Stimulated activated naive CD8-positive, alpha-beta T cell treated with anti-CD3 and anti-CD28 coated beads, Interleukin-15, Interleukin-2, amounts not matched to agents 100 U/mL and 50 U/mL, for 24 hours (primary cell): ENCODE measurements at places on chromosomes 7 and 10.

GRCh38 chr7:2586326-2587020, 27.7 kb downstream of the IQCE start:
- DNase-seq, result no peak

GRCh38 chr10:107614939-107615685, 450.6 kb upstream of the SORCS1 start:
- no peak for DNase-seq

DNA sequence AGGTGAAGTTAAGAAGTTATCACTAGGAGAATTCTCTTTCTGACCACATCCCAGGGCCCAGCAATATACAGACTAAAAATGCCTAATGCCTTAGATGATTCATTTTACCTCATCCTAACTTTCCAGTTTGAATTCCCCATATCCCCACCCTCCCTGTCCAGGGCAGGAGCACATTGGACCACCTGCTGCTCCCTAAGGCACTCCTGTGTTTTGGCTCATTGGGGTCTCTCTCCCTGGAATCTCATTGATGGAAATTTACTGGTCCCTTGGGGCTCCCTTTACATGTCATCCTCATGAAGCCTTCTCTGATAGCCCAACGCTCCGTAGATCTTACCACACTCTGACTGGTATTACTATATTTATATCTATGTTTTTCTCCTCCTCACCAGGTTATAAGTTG, 2.7 kb downstream of the IL2RA start:
- DNase-seq, result peak; percentile 6

DNA sequence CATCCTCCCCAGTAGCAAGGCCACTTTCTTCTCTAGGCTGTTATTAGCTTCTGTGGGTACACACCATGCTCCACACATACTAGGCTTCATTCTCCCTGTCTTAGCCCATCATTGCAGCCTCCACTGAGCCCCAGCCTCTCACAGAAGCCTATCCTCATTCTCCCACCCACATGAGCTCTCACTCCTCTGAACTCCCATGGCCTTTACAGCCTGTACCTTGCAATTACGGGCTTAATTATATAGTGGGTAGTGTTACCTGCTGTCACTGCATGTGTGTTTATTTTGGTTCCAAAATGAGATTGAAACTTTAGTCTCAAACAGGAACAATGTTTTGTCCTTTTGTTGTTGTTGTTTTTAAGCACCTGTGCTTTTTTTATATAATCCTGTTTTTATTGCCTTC, 460.0 kb downstream of the KCNMA1 start:
- no peak for DNase-seq

GRCh38 chr7:143147070-143147469, 15.2 kb downstream of the PIP start:
- DNase-seq, result no peak

DNA sequence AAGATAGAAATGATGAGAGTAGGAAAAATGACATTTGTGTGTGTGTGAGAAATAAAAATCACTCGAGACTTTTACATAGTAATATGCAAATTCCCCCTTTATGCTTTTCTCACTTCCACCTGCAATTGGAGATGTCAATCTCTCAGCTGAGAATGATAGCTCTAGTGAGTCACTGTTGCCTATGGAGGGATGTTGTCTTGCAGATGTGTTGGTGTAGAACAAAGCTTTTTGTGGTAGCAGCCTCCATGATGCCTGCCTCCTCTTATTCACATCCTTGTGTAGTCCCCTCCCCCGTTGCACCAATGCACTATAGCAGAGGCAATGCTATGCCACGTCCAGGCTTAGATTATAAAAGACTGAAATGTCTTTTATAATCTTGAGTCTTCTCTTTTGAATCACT, 33.8 kb downstream of the SPAG6 start:
- peak; percentile 63 for DNase-seq

- DNase-seq, result no peak
These were observed 6.8 kb upstream of the GATA3 start for GRCh38 chr10:8047452-8048280.

DNA sequence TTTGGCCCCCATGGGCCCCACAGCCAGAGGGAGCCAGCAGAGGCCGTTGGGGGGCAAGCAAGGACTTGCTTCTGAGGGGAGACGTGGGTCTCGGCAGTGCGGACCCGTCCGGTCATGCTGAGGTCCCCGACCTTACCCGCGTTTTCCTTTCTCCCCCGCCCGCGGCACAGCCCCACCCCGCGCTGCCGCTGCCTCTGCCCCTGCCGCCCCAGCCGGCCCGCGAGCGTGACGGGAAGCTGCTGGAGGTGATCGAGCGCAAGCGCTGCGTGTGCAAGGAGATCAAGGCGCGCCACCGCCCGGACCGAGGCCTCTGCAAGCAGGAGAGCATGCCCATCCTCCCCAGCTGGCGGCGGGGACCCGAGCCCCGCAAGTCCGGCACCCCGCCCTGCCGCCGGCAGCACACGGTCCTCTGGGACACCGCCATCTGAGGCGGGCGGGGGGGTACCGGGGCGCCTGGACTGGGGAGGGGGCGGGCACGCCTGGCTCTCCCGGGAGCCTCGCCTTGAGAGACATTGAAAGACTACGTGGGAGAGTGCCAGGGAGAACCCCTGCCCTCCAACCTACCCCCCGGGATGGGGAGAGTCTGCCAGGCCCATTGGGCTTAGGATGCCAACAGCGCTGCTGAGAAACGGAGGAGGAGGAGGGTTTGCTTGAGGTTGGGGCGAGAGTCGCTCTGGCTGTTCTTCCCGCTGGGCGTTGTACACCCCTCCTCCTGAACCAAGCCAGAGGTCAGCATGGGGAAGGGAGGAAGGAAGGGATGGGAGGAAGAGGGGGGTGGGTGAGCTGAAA, 9.9 kb downstream of the NYAP1 start:
- DNase-seq, result peak; percentile 72

DNA sequence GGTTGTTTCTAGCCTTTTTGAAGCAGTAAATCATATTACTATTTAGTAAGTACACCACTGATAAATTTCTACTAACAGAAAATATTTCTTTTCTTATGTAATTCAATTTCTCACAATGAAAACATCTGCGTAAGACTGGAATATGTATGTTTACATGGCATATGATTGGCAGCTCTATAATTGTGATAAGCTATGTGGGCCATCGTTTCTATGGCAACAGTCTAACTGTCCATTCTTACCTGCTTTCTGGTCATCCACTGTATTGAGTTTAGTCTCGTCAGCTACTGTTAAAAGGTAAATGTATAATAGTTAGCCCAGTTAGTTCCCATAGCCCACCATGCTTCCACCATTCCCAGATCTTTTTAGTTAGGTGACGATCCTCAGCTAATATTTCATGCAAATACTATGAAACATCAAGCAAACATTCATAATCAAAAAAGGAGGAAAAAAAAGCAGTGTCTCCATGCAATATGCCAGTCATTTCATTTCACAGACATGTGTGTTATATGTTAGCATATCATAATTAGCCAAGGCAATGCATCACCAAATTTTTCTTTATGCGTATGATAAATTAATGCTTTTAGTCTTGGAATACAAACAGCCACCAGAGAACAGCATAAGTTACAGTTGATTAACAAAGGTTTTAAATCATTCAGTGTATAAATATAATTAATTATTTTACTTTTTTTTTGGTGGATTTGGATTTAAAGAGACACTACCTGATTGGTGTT, 479.0 kb downstream of the PARD3 start:
- DNase-seq, result no peak
